ENCODE measurements at places on chromosomes 5 and 9.

DNA sequence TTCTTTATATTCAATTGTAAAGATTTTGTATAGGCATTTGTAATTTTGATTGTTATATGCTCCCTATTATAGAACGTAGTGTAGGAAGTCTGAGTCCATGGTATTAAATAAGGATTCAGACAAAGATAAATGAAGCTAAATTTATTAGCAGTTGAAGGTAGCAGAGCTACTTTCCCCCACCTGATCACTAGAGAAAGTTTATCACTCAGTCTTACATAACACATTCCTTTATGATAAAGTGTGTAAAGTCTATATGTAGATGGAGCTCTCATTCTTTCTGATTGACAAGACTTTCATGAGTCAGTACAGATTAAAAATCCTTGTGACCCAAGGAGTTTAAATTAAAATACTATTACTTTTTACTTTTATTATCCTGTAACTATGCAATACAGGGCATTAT, 2.3 kb upstream of the MIER3 start:
- DNase-seq: no peak

DNA sequence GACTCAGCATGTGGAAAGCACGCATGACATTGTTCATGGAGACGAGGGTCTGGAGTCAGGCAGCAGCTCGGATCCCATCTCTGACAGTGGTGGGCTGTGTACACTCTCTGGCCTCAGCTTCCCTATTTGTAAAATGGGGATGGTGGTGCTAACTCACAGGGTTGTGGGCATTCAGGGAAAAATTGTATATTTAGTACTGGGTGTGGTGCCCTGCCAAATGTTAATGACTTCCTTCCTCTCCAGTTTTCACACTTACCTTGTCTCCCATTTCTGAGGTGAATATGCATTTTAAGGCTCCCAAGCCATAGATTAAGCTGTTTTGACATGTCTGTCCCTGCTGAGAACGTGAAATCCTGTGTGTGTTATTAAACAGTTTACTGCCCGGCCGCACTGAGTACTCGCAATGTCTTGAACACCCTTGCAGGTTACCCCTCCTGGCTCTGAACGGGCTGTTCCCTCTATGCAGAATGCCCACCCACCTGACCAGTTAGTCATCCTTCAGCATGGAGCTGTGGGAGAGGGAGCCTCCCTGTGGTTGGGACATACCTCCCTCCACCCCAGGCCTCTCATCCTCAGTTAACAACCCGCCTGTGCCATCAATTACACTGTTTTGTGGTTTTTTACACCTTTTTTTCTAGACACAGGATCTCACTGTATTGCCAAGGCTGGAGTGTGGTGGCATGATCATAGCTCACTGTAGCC, 25.8 kb downstream of the TJP2 start:
- peak; percentile 52 for DNase-seq

- DNase-seq: no peak
Measured at GRCh38 chr9:37602817-37603216, 10.4 kb upstream of the TOMM5 start.

DNA sequence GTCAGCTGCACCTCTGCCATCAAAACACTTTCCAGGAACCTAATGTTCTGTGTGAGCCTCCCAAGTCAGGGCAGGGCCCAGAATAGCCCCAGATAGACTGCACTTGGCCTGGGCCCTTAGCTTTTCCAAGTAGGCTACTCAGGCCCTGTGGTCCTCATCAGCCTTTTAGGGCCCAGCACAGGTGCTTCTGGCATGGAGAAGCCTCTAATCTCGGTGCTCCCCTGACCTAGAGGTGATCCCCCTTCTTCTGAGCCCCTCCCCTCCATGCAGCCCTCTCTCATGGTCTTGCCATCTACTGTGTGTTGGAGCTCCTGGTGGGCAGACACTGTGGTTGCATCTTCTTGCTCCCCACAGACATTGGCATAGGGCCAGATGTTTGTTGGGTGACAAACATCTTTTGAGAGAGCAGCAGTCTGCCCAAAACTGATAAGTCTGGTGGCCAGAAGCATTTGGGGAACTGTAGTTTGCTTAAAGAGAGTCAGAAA, 28.1 kb downstream of the FRMPD1 start:
- no peak for DNase-seq

DNA sequence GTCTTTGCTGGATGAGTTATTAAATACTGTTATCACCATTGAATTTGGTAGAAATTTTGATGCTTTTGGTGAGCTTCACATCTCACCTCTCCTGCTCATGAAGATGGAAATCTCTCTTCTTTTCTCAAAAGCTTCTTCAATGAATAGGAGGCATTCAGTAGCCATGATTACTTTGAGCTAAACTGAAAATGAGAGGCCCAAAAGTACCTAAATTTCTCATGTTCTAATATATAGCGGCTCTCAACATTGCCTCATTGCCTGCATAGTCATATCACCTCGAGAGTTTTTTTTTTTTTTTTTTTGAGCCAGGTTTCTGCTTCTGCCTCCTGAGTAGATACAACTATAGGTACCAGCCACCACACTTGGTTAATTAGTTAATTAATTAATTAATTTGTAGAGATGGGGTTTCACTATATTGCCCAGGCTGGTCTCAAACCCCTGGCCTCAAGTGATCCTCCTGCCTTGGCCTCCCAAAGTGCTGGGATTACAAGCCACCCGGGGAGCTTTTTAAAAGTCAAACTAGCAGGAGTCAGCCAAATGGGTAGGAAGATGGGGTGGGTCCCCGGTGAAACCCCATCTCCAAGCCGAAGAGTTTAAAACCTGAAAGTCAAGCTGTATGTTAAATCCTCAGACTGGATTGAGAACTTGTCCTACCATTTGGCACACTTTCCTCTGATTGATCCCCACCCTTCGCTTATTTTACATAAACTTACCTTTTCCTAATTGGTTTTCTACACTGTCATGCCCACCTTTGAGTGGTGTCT, 169.0 kb downstream of the DOCK2 start:
- no peak for DNase-seq

Measured in fibroblast of pulmonary artery (primary cell).